ENCODE measurements at places on chromosomes 7 and 10.

GRCh38 chr7:151433721-151434400 is 6.1 kb downstream of the CRYGN start:
- H3K27me3 ChIP-seq = peaks cover 9% of the 10 kb centered on the region
- no peak overlapping the region for H3K27ac ChIP-seq
- no peaks in the 10 kb centered on the region for H3K36me3 ChIP-seq
- H3K4me1 ChIP-seq = peaks cover 13% of the 10 kb centered on the region

- peaks cover 8% of the 10 kb centered on the region for H3K27me3 ChIP-seq
- peaks cover 52% of the 10 kb centered on the region for H3K4me1 ChIP-seq
- DNase-seq = no peak
- no peak overlapping the region for H3K27ac ChIP-seq
- peaks cover 5% of the 10 kb centered on the region for H3K36me3 ChIP-seq
- H3K4me3 ChIP-seq = peak overlapping the region; percentile 44
Measured at GRCh38 chr10:101063050-101063525, 1.3 kb downstream of the KAZALD1 start.

- DNase-seq = no peak
- no peaks in the 10 kb centered on the region for H3K27me3 ChIP-seq
- H3K4me3 ChIP-seq = no peak overlapping the region
- H3K4me1 ChIP-seq = peaks cover 25% of the 10 kb centered on the region
- H3K36me3 ChIP-seq = peaks cover 32% of the 10 kb centered on the region
- H3K27ac ChIP-seq = no peak overlapping the region
Measured at GRCh38 chr7:129947049-129947448, 5.7 kb downstream of the UBE2H start.

DNA sequence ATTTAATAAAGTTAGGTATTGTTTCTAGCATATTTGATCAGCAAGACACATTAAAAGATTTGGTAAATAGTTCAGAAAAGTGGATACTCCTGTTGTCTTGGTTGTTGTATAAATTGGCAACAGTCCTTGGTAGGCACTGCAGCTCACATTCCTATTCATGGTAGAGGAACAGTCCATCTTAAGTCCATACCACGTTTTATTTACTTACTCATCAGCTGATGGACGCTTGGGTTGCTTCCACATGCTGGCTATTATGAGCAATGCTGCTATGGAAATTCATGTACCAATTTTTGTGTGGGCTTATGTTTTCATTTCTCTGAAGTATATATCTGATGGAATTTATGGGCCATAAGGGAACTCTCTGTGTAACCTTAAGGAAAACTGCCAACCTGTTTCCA is 43.3 kb downstream of the C10orf120 start:
- no peaks in the 10 kb centered on the region for H3K4me1 ChIP-seq
- H3K27ac ChIP-seq = no peak overlapping the region
- DNase-seq = no peak
- H3K27me3 ChIP-seq = peaks cover 3% of the 10 kb centered on the region
- no peaks in the 10 kb centered on the region for H3K36me3 ChIP-seq
- H3K4me3 ChIP-seq = no peak overlapping the region

- no peaks in the 10 kb centered on the region for H3K27me3 ChIP-seq
- H3K4me1 ChIP-seq = no peaks in the 10 kb centered on the region
- no peak for DNase-seq
Measured at GRCh38 chr7:1883834-1884582, 213.9 kb downstream of the ELFN1 start.

DNA sequence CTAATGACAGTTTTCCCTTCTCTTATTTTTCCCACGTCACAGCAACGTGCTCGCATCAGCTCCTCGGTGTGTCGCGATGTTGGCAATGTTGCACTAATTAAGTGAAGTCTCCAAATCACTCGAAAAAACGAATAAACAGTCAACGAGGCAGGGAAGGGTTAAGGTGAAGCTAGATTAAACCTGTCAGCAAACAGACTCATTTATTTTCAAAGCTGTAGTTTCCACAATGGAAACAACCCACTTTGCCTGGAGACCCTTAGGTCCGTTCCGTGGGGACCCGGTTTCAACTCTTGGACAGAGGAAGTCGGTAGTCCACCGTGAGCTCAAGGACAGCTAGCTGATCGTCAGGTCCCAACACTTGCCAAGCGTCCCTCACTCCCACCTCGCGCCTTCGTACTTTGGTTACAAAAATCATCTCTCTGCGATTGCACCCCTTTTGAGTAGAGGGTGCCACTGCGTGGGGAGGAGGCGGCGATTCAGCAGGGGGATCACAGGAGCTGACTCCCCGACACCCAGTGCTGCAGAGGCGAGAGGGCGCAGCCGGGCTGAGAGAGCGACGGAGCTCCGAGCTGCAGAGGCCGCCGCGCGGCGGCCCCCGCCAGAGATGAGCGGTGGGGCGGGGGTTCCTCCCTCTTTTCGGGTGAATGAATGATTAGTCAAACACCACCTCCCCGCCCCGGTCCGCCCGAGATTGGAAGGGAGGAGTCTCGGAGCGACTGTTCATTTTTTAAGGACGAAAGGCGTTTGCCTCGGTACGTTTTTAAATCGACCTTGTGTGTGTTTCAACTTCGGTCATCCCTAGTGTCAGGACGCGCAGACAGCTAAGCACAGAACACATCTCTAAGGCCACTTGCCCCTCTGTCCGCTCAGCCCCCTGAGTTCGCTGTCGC is 1.3 kb upstream of the BMPER start:
- peaks cover 15% of the 10 kb centered on the region for H3K4me1 ChIP-seq
- H3K4me3 ChIP-seq = peak overlapping the region; percentile 75
- H3K27ac ChIP-seq = no peak overlapping the region
- peaks cover 57% of the 10 kb centered on the region for H3K27me3 ChIP-seq
- no peaks in the 10 kb centered on the region for H3K36me3 ChIP-seq

DNA sequence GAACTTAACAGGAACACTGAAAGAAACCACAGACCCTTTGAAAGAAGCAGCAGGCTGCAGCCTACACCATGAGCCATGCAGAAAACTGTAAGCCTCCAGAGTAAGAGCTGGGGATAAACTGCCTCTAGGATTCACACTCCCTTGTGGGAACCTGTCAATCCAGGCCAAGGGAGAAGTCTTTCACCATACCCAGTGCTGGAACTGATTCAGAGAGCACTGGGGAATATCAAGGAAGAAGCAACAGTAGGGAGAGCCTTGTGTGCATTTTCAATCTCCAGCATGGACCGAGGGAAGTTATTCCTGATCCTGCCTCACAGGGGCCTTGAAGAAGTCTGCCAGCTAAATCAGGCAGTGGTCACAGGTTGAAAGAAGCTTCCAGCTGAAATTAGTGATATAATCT is 282.2 kb downstream of the AGMO start:
- no peak overlapping the region for H3K27ac ChIP-seq
- H3K4me3 ChIP-seq = no peak overlapping the region
- DNase-seq = no peak

GRCh38 chr10:3749011-3749410 is 36.0 kb downstream of the KLF6 start:
- no peak for DNase-seq
- H3K27me3 ChIP-seq = no peaks in the 10 kb centered on the region
- H3K36me3 ChIP-seq = no peaks in the 10 kb centered on the region
- no peak overlapping the region for H3K27ac ChIP-seq
- no peak overlapping the region for H3K4me3 ChIP-seq
- H3K4me1 ChIP-seq = peaks cover 22% of the 10 kb centered on the region

DNA sequence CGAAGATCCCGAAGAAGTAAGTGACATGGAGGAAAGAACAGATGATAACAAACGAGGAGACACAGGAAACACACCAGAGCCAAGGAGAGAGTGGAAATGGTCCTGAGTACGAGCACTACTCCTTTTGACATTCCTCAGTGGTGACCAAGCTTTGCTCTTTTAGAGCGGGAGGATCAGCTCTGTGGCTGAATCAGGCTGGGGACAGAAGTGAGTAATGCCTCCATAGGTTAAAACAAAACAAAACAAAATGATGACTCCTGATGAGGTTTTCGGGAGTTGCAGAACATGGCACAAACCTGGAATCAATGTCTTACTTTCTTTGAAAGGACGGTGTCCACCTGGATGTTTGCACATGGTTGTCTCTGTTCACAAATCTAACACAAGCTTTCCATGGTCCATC is 30.3 kb upstream of the TCF7L2 start:
- no peak for DNase-seq
- no peaks in the 10 kb centered on the region for H3K4me1 ChIP-seq
- no peak overlapping the region for H3K4me3 ChIP-seq
- no peaks in the 10 kb centered on the region for H3K27me3 ChIP-seq

GRCh38 chr10:62463364-62463763 is 89.2 kb downstream of the ZNF365 start:
- no peak overlapping the region for H3K4me3 ChIP-seq
- DNase-seq = no peak
- no peak overlapping the region for H3K27ac ChIP-seq
- peaks cover 2% of the 10 kb centered on the region for H3K4me1 ChIP-seq
- H3K27me3 ChIP-seq = no peaks in the 10 kb centered on the region
- no peaks in the 10 kb centered on the region for H3K36me3 ChIP-seq

- H3K27ac ChIP-seq = no peak overlapping the region
- DNase-seq = no peak
- no peaks in the 10 kb centered on the region for H3K36me3 ChIP-seq
Measured at GRCh38 chr7:152667958-152668357, 8.0 kb downstream of the XRCC2 start.
